ENCODE measurements at places on chromosomes 2 and 18. TPM values are rescaled to one million over a fixed set of nuclear protein-coding genes. Genes with fewer than 3 reads are reported as not detected.

AFF3 gene
- total RNA-seq, result 18.0 TPM

COL5A2 gene
- 607 TPM for total RNA-seq

KRTCAP3 gene
- 6.2 TPM for total RNA-seq

GPD2 gene
- 82.4 TPM for total RNA-seq

ZNF521 gene
- total RNA-seq, result 85.8 TPM

CAPN13 gene
- 0.51 TPM for total RNA-seq

DPP10 gene
- total RNA-seq, result 2.5 TPM

Measured in tongue (tissue), 3 donors.